Substantia nigra (tissue), 51 donors: ENCODE measurements at places on chromosomes 7 and 10.

GRCh38 chr10:113736576-113736975 lies 14.9 kb upstream of the PLEKHS1 start:
- DNase-seq: no peak

GRCh38 chr10:113965683-113966082 lies 78.0 kb upstream of the ADRB1 start:
- no peak for DNase-seq

GRCh38 chr7:80478683-80479082 lies 33.2 kb downstream of the GNAT3 start:
- DNase-seq: no peak

DNA sequence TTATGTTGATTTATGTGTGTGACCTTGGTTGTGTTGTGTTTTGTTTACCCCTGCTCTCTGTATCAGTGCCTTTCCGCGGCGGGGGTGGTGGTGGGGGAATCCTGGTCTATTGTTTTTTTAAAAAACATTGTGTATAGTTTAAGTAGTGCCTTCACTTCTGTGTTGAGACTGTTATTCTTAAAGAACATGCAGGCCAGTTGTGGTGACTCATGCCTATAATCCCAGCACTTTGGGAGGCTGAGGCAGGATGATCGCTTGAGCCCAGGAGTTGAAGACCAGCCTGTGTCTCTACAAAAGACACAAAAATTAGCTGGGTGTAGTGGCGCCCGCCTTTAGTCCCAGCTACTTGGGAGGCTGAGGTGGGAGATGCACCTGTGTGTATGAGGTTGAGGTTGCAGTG lies 429.0 kb upstream of the LRGUK start:
- DNase-seq: no peak

- DNase-seq: no peak
Measured at GRCh38 chr7:132450696-132451095, 125.6 kb downstream of the PLXNA4 start.
